ENCODE measurements at places on chromosomes 7 and 10. TPM values are rescaled to one million over a fixed set of nuclear protein-coding genes. Genes with fewer than 3 reads are reported as not detected.

DNA sequence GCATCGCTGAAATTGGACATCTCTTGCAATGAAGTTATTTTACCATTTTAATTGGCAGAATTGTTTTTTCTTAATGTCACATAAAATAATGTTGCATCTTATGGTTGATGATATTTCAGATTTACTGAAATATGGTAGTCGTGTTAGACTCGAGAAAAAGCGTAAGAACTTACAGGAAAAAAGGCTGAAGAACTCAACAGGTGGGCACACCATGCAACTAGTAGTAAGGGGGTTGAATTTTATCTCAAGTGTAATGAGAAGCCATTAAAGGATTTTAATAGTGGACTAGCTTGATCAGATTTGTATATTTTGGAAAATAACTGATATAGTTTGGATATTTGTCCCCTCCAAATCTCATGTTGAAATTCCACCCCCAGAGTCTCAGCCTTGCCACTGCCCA is 41.1 kb downstream of the MSRB2 start:
- DNase-seq, result no peak

DNA sequence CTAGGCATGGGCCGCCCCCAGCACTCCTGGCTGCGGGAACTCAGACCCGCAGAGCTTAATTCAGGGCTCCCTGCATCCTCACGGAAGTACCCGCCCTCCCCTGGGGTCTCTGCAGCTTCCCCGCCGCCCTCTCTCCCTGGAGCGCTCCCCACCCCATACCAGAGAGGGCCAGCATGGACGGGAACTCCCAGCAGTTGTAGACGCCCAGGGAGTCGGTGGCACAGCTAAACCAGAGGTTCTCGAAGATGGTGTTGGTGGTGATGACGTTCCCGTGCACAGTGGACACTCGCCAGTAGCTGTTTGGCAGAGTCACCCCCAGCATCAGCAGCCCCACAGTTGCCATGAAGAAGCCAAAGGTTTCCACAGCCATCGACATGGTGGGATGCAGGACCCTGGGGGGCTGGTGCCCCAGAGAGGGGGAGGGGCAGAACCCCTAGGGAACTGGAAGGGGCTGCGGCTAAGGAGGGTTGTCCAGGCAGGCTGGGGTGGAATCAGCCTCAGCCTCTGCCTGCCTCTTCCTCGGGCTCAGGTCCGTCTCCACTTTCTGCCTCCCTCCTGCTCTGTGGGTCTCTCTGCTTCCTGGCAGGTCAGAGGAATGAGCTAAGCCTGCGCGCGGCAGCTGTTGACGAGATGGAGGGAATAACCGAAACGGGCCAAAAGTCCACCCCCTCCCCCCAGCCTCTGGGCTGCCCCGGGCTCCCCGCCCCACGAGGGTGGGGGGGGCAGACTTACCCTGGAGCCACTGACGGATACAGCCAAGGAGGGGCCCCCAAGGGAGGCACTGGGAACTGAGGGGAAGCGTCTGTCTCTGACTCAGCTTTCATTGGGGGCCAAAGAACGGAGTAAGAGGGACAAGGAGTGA is at the start of gene CLDN15:
Gene CLDN15, minus strand, starts transcription at position 597 of the 862 bp plus-strand sequence. Its CDS starts 221 bp downstream, at position 376.
- DNase-seq, result no peak

GRCh38 chr10:60480865-60481563 is 91.3 kb upstream of the ANK3 start:
- DNase-seq, result no peak

- no peak for DNase-seq
Measured at GRCh38 chr10:25639646-25640045, 294.4 kb upstream of the MYO3A start.

GRCh38 chr7:25659841-25660240 is 431.6 kb upstream of the NPVF start:
- no peak for DNase-seq

DNA sequence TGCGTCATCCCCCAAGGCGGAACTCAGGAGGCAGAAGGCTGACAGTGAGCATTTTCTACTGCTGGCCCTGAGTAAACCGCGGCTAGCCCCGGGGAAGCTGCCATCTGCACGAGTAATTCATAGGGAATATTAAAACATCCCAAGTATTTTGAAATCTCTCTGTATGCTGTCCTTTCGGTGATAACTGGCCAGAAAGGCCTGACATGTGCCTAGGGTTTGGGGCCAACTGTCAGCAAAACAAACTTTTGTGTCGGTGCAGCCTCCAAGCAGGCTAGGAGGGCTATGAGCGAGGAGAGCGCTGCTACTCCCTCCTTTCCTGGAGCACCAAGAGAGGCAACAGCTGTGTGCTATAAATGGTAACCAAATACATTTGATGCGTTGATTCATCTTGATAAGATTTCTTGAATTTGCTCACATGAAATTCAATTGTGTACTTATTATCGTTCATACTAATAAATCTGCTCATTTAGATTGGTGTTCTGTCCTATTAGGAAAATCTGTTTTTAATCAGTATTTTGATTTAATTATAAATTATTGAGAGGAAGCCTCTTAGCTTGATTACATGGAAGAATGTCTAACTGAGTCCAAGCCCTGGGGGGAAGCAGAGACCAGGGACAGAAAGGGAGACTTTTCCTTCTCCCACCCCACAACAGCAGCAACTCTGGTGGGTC is 124.4 kb upstream of the NPS start:
- DNase-seq, result no peak

DNA sequence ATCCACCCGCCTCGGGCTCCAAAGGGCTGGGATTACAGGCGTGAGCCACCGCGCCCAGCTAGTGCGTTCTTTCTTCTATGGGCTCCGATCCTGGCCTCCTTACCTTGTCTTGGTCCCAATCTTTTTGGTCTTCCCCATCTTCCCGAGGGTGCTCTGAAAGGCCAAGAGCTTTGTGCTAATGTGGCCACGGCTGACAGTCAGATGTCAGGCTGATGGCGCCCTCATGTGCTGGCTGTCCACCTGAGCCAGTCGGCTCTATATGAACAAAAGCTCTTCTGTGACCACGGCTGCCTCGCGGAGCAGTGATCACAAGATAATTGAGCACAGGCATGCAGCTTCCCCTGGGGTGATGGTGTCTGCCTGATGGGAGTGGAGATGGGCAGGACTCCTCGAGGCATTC is 11.0 kb upstream of the AHCYL2 start:
- DNase-seq, result no peak

GRCh38 chr7:47690902-47691558 is 109.1 kb upstream of the TNS3 start:
- DNase-seq, result no peak

DNA sequence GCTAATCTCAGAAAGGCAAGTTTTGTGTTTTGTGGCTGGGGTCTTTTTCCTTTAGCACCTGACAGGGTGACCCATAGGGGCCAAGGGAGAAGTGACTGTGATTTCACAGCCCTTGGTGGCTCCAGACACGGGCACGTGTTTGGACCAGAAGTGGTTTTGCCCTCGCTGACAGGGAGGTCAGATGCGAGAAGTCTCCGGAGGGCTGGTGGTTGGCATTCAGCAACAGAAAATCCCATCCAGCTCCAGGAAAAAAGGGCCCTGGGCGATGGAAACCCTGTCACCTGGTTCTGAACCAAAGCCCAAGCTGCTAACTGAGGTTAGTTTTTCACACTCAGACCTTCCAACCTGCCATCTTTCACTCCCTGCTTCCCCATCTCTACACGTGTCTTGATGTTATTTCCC is 272.9 kb downstream of the TRIL start:
- no peak for DNase-seq

DNA sequence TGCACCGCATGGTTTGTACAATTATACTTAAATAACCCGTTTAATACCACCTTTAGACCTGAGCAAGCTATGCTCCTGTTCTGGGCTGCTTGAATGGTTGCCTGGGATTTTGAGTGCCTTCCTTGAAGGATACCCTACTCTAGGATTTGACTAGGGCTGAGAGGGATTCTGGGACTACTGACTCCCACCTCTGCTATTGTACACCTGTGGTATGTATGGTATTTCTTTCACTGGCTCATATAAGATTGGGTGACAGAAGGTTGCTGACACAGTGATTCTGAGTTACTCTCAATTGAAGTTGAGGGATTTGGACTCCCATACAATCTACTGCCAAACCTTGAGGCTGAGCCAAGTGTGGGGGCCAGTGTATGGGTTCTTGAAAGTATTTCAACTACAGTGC is 494.4 kb upstream of the SEMA3D start:
- DNase-seq, result no peak

- DNase-seq, result no peak
Measured at GRCh38 chr7:79782256-79782655, 328.8 kb upstream of the MAGI2 start.

DNA sequence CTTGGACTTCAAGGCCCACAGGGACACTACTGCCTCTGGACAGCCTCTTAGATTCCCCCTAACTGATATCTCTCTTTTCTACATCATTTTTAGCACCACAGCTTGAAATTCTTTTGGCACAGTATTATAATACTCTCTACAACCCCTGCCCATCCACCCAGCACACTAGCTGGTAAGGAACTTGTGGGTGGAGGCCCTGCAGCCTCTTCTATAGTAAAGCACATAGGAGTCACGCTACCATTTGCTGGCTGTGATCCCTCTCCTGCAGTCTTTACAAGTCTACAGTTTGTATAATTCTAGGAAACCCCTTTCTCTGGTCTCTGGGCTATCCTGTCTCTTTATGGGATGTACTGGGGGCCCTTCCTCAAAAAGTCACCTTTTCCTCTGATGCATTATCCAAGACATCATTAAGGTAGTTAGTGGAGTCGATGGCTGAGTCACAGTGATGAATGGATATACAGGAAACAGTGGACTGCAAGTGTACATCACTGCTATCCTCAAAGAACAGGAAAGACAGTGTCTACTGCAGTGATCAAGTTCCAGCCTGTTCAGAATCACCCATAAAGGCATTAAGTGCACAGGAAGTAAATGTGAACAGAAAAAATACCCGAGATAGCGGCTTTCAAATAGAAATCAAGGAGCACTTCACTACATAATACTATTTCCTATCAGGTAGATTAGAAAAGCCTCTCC is 54.4 kb downstream of the STK17A start:
- DNase-seq, result no peak

DNA sequence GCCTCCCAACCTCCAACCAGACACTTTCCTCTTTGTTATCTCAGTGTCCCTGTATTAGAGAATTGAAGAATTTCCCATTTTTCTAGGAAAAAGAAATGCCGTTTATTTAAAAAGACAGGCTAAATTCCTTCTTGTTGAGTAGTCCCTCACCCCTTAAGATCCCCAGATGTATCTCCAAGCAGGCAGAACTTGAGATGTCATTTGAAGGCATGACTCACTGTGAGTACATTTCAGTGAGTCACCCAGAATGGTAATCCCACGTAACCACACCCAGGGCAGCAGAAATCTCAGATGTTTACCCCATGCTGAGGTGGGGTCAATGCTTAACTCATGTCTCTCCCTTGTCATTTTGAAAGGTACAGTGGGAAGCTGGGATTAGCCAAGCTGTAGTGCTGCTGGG is 4.4 kb downstream of the ZNF655 start:
- DNase-seq, result peak; percentile 15

- DNase-seq, result peak; percentile 42
Measured at GRCh38 chr10:451021-451471, 238.4 kb downstream of the DIP2C start.

Gene CPA1
- total RNA-seq, result 11.6 TPM

Gene WAC
- 116 TPM for total RNA-seq

Gene NPY4R2
- not detected for total RNA-seq

Gene NPSR1
- total RNA-seq, result not detected
